ENCODE measurements at places on chromosomes 6 and 20.

- no peak for DNase-seq
Observed at GRCh38 chr6:166638573-166638964, 11.5 kb upstream of the RPS6KA2 start.

- no peak for DNase-seq
Observed at GRCh38 chr6:66210964-66211363, 503.9 kb upstream of the EYS start.

DNA sequence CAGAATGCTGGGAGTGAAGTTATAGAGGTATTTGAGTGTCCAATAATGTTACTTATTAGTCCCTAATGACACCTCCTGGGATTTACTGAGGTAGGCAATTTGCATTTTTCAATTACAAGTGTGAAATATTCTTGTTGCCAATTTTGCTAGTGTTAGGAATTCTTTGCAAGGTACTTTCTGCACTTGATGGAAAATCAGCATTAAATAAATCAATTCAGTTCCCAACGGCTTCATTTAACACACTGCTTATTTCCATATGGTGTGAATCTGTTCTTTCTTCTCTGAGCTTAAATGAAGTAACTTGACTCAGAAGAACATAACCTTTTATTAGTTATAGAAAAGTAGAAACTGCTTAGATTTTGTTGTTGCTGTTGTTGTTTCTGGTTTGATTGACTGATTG, 21.2 kb downstream of the CCN2 start:
- no peak for DNase-seq

DNA sequence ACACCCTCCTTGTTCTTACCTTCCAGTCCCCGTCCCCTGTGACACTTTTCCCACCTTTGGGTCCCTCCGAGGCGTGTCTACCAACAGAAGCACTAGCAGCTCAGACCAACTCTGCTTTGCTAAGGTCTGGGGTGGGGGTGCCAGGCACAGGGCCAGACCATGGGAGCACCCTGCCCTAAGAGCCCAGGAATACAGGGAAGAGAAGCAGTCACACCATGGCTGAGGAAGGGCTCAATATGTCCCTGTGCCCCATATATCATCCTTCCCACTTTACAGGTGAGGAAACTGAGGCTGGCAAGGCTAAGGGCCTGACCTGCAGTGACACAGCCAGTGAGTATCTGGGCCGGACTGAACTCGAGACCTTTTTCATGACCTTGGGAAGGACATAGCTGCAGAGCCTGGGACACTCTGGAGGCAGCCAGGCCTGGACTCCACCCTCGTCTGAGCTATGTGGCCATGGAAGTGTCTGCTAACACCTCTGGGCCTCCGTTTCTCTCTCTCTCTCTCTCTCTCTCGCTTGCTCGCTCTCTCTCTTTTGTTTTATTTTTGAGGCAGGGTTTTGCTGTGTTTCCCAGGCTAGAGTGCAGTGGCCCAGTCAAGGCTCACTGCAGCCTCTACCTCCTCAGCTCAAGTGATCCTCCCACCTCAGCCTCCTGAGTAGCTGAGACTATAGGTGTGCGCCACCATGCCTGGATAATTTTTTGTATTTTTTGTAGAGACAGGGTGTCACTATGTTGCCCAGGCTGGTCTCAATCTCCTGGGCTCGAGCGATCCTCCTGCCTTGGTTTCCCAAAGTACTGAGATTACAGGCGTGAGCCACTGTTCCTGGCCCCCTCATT, 156.7 kb downstream of the GRM4 start:
- DNase-seq: no peak

- DNase-seq: no peak
Observed at GRCh38 chr6:3323148-3323547, 64.4 kb downstream of the PSMG4 start.

- no peak for DNase-seq
Observed at GRCh38 chr20:4585104-4585753, 136.5 kb upstream of the PRND start.

DNA sequence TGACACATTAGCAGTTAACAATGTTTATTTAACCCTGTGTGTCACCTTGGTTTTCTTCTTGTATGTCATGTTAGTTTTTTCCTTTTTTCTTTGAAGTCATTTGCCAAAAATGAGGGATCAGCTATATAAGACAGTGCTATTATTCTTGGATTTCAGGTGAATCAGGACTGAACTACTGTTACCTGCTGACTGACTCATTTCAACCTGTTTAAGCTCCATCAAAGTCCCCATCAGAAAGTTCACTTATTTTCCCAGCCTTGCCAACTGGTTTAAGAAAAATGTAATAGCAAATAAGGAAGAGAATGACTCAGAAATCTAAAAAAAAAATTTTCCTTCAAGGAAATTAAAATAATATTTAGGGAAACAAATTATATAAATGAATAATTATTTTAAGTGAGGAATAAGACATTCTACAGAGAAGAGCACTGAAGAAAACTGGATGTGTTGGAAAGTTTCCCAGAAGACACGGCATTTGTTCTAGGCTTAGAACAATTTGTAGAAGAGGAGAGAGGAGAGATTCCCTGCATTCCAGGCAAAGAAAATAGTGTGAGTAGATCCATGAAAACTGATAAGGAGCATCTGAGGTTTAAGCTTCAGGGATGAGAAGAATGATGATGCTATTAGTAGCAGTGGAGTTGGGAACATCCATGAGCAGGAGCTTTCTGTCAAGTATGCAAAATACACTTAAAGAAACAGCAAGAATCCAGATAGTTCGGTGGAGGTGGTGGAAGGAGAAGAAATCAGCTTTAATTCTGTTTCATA, 84.9 kb upstream of the SIM1 start:
- no peak for DNase-seq

Data from SW 1271 (cell line).